Stimulated activated CD4-positive, alpha-beta T cell treated with anti-CD3 and anti-CD28 coated beads, Interleukin-15, amount 100 ng/mL, for 48 hours (primary cell): ENCODE measurements at places on chromosomes 6 and 20.

- no peak for DNase-seq
Measured at GRCh38 chr6:142378138-142378875, 76.5 kb downstream of the ADGRG6 start.

DNA sequence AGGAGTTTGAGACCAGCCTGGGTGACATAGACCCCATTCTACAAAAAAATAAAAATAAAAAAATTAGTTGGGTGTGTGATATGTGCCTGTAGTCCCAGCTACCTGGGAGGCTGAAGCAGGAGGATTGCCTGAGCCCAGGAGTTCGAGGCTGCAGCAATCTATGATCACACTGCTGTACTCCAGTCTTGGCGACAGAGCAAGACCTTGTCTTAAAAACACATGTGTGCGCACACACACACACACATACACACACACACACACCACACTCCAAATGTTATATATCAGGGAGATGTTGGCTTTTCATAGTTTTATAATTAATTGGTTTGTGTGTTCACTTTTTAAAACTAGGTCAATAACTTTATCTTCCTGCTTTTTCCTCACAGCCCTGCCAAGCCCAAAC lies 110.5 kb downstream of the RTN4IP1 start:
- DNase-seq = no peak

DNA sequence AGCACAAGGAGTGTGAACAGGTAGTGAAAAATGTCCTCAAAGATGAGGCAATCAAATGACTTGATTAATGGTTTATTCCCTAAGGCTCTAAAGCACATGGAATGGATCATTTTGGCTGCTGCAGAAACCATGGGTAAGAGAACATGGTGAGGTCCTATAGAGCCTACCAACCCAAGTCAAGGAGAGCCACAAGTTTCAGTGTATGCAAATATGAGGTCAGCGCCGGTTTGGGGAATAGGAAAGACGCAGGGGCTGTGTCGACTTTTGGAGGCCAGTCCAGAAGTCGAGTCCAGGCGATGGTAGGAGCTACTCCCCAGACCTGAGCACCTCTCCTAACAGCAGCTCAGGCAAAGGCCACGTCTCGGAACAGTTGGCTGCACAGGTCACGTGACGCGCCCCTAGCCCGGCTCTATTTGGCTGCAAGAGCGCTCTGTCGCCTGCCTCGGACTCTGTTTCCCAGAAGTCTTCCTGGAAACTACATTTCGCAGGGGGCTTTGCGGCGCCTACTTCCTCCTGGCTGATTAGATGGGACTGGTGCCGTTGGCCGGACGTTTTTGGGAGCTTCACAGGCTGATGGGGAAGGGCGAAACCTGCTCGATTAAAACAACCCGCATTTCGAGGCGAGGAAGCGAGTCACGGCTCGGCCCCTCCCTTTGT lies 74.4 kb upstream of the CHD6 start:
- peak; percentile 58 for DNase-seq

GRCh38 chr6:2943564-2943955 lies 27.8 kb downstream of the SERPINB6 start:
- DNase-seq = no peak

- no peak for DNase-seq
Measured at GRCh38 chr6:111474106-111474505, 8.9 kb downstream of the REV3L start.

GRCh38 chr20:63052571-63053431 lies 46.0 kb upstream of the BHLHE23 start:
- no peak for DNase-seq

DNA sequence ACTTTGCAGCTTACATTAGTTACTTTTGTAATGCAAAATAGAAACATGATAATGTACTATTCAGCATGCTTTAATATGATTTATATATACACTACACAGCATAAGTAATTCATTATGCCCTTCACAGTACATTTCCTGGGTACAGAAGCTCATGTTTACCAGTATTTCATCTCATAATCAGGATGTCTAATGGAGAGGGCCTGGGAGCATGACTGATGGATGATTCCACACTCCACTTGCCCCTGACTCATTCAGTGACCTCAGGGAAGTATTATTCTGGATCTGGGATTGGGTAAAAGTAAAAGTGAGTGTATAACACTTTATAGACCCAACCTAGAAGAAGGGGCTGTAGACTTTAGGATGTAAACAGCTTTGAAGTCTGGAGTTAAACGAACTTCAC lies 31.4 kb upstream of the BACH2 start:
- DNase-seq = no peak

GRCh38 chr6:28322661-28323060 lies 13.3 kb downstream of the ZSCAN31 start:
- no peak for DNase-seq

- no peak for DNase-seq
Measured at GRCh38 chr6:93393554-93394074, 25.7 kb downstream of the EPHA7 start.

GRCh38 chr6:117317261-117317660 lies 51.9 kb downstream of the VGLL2 start:
- no peak for DNase-seq

GRCh38 chr6:135210632-135211305 lies 29.7 kb downstream of the MYB start:
- DNase-seq = no peak

GRCh38 chr6:108606250-108606690 lies 45.6 kb downstream of the FOXO3 start:
- DNase-seq = no peak

DNA sequence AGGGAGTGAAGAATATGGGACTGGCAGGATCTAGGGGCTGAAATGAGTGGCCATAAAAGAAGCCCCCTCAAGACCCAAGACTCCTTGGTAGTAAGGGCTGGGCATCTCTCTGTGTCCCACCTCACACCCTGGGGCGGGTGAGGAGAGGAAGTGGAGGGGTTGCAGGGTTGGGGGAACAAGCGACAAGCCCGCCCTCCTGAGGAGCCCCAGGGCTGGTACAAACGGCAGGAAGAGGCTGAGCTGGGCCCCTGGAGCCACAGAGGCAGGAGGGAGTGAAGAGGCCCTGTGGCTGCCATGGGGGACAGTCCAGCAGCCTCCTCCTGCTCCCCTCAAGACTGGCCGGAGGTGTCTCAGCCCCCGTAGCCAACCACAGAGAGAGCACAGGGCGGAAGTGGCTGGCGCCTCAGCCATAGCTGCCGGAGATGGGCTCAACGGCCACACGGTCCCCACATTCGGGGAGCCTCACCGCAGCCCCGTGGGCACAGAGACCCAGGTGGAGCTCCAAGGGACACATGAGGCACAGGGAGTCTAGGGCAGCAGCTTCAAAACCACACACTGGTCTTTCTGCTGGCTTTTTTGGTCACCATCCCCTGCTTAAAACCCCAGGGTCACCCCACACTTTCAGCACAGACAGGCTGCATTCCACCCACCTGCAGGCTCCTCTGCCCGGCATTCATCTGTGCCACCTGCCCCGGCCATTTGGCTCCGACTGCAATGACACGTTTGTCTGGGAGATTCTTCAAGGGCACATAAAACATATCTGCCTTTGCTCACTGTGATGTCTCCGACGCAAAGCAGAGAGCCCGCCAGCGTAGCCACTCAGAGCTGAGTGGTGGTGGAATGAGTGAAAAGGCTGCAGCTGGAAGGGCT lies 524 bp downstream of the C20orf203 start:
- no peak for DNase-seq

DNA sequence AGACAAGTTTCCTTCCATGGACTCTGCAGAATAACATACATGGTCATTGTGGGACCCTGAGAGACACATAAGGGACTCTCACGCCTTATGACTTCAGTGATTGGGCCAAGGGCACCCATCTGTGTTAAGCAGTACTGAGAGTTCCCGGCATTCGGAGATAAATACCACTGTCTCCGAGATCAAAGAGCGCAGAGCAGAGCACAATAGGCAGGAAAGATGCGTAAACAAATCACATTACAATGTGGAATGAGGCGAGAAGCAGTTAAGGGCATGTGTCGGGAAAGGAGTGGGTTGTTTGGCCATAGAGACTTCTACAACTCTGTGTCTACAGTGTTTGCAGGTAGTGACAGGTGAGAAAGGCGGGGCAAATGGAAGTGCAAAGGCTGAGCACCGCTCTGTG lies 57.6 kb downstream of the NRSN1 start:
- DNase-seq = no peak

DNA sequence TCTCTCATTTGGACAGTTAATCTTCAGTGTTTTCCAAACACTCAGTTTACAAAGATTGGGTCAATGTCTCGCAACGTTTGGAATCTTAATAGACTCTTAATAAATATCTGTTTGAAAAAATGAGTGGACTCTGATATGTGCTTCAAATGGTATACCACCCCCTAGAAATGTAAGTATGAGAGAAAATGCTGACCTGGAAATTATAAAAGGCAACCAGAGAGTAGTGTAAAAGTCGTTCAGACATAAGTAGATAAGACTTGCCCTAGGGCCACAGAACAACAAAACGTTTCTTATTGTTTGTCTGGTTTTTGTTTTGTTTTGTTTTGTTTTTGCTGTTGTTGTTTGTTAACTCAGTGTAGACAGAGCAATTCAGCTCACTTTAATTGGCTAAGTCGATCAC lies 97.4 kb upstream of the SPTLC3 start:
- no peak for DNase-seq

GRCh38 chr6:107442938-107443607 lies 16.3 kb downstream of the PDSS2 start:
- DNase-seq = no peak

- DNase-seq = no peak
Measured at GRCh38 chr6:27761391-27761790, 150.8 kb downstream of the OR2B2 start.

- no peak for DNase-seq
Measured at GRCh38 chr20:34871320-34871926, 1.2 kb downstream of the GGT7 start.

DNA sequence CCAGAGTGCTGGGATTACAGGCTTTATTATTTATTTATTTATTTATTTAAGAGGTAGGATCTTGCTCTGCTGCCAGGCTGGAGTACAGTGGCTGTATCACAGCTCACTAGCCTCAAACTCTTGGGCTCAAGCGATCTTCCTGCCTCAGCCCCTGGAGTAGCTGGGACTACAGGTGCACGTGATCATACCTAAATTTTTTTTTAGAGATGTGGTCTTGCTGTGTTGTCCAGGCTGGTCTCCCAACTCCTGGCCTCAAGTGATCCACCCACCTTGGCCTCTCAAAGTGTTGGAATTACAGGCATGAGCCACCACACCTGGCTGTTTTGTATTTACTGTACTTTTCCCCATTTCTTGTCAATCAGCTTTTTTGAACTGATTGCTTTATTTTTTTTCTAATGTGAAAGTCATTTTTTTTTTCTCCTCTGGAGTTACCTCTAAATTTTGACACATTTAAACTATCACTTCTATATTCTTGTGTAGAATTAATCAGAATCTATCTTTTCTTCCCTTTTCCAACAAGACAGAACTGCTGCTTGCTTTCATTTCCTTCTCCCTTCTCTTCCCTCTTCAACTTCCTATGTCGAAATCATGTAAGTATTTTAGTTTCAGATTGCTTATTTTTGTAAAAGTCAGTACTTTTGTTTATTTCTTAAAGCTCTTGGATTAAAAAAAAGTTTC lies 12.0 kb downstream of the PANK2 start:
- no peak for DNase-seq

DNA sequence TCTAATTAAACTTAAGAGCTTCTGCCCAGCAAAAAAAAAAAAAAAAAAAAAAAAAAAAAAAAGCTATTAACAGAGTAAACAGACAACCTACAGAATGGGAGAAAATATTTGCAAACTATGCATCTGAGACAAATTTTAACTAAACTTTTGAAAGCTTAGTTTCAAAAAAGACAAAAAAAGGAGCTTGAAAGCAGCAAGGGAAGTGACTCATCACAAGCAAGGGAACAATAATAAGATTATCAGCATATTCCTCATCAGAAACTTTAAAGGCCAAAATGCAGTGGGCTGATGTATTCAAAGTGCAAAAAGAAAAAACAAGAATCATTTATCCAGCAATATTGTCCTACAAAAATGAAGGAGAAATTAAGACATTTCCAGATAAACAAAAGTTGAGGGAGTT lies 158.6 kb downstream of the RNF144B start:
- DNase-seq = no peak

- DNase-seq = no peak
Measured at GRCh38 chr20:33709905-33710541, 10.1 kb downstream of the PXMP4 start.

GRCh38 chr20:17646961-17647301 lies 35.1 kb downstream of the RRBP1 start:
- DNase-seq = no peak

- peak; percentile 20 for DNase-seq
Measured at GRCh38 chr6:89239338-89239737, 22.2 kb upstream of the GABRR1 start.

DNA sequence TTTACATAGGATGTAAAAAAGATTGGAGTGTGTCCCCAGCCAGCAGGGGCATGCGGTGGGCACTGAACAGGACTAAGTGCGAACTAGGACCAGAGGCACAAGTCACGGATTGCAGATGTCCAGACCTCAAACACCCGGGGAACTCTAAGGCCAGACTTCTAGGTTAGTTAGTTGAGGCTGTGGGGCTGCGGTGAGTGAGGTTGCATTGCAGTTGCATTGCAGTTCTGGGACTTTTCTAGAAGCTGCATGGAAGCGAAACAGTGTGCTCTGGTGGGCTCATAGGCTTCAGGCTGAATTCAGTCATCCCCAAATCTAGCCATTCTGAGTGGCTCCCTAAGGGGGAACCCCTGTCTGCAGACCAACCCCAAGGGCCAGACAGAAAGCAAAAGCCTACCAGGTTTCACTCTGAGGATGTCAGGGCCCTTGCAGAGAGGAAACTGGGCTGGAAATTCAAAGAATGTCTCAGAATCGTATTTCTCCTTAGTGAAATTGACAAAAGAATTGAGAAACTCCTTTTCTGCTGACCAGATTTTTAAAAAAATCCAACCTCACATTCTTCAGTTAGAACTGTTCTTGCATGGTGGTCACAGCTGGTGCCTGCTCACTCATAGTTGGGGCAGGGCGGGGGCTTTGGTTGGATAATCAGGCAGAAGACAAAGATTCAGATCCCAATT lies 182.8 kb downstream of the ZDHHC14 start:
- DNase-seq = no peak

GRCh38 chr6:42796171-42796570 lies 14.3 kb downstream of the BICRAL start:
- DNase-seq = no peak
